ENCODE measurements at places on chromosomes 2 and 18.

DNA sequence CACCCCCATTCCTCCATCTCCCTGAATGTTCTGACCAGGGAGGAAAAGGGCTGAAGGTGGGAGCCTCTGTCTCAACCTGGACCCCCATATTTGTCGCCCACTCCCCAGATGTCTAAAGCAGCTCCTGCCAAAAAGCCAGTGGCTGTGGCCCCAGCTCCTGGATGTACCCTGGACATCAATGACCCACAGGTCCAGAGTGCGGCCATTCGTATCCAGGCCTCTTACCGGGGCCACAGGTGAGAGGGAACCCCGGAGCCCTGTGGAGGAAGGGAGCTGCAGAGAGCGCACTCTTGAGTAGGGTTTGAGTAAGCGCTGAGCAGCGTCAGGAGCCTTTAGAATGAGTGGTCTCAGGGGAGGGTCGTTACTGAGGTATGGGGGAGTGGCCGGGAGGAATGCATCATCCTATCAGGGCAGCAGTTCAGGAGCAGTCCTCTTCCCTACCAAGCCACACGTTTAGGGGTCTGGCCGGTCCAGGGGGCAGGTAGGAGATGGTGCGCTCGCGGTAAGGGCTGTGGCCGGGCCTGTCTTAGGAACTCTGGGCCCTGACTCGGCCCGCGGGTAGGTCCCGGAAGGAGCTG lies 2.4 kb upstream of the GMPPA start:
- no peak for DNase-seq

DNA sequence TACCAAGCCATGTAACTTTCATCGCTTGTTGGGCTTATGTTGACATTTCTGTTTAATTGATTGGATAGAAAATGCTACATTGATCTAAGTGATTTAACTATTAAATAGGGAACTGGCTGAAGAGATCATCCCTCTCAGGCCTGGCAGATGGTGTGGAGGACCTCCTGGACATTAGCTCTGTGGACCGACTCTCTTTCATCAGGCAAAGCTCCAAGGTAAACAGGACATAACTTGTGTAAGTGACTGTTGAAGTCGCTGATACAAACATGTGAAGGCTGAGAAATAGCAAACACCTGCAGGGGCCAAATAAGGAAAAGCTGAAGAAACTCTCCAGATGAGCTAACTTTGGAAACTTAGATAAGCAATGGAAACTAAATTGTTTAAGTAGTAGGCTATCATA lies 68.8 kb downstream of the UNC80 start:
- DNase-seq, result no peak

GRCh38 chr2:194672994-194673393 lies 984.0 kb upstream of the SLC39A10 start:
- no peak for DNase-seq

GRCh38 chr2:37379881-37380296 lies 35.5 kb downstream of the QPCT start:
- no peak for DNase-seq

All from activated T-cell treated with anti-CD3 and anti-CD28 coated beads for 24 hours (primary cell).